ENCODE measurements at places on chromosomes 2 and 18.
A peak's percentile ranks its signal among the peaks of the same experiment; 100 is the strongest.

- no peak for DNase-seq
Observed at GRCh38 chr2:106703161-106703560, 182.8 kb downstream of the ST6GAL2 start.

GRCh38 chr18:44636241-44636640 lies 44.4 kb upstream of the SETBP1 start:
- no peak for DNase-seq

- no peak for DNase-seq
Observed at GRCh38 chr2:144935191-144935590, 415.3 kb upstream of the ZEB2 start.

GRCh38 chr2:190382851-190383250 lies 25.3 kb upstream of the MFSD6 start:
- peak; percentile 71 for DNase-seq

DNA sequence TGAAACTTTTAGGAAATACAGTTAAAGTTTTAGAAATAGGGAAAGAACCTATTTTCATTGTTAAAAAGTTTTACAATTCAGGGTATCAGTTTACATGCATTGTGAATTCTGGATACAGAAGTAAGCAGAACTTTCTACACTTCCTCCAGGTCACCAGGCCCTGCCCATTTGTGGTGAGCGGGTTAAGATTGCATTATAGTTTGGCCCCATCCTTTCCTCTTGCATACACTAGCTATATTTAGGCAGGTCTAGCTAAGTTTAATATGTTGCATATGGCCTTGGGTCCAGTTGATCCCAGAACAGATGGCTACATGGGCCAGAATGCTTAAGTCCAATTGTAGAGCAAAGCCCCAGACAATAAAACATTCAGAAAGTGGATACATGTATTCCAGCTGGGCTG lies 4.8 kb downstream of the VWA3B start:
- no peak for DNase-seq

GRCh38 chr18:13577091-13577697 lies 149.2 kb downstream of the FAM210A start:
- peak; percentile 78 for DNase-seq

DNA sequence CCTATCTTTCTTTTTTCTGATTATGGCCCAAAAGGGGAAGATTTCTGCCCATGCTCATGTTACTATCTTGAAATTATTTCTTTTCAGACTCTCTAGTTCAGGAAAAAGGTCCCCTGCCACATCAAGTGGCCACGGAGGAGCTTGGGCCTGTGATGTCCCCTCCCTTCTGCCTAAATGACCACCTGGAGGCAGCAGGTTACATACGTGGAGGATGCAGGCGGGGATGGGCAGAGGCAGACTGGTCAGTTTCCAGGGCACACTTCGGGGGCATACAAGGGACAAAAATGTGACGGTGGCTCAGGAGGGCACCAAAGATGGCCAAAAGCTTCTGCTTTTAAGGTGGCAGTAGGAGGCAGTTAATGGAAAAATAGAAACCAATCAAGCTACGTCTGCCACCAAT lies 30.7 kb upstream of the STEAP3 start:
- no peak for DNase-seq

GRCh38 chr18:40159141-40160017 lies 1795.7 kb upstream of the PIK3C3 start:
- DNase-seq, result no peak

DNA sequence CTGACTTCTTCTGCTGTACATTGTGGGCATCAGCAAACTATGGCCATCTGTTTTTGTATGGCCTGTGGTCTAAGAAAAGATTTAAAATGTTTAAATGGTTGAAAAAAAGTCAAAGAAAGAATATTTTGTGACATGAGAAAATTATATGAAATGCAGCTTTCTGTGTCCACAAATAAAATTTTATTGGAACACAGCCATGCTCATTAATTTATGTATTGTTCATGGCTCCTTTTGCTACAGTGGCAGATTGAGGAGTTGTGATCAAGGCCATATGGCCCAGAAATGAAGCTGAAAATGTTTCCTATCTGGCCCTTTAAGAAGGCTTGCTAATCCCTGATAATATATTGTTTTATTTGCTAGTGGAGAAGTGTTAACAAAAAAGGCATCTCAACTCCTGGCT lies 162.0 kb downstream of the SLC4A3 start:
- DNase-seq, result no peak

- DNase-seq, result no peak
Observed at GRCh38 chr2:241855888-241856422, 2.7 kb downstream of the PDCD1 start.

DNA sequence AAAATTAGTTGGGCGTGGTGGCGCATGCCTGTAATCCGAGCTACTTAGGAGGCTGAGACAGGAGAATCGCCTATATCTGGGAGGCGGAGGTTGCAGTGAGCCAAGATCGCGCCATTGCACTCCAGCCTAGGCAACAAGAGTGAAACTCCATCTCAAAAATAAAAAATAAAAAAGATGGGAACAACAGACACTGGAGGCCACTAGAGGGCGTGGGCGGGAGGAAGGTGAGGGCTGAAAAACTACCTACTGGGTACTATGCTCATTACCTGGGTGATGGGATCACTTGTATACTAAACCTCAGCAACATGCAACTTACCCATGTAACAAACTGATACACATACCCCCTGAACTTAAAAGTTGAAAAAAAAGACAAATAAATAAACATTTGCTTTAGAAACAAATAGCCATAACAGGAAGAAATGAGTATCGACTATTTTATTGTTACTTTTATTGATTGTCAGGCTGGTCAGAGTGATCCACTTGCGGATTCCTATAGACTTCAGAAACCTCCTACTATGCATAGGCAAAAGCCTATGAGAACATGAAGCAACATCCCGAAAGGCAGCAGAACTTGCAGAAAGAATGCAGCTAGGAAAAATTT lies 61.0 kb downstream of the TMEM163 start:
- DNase-seq, result no peak

DNA sequence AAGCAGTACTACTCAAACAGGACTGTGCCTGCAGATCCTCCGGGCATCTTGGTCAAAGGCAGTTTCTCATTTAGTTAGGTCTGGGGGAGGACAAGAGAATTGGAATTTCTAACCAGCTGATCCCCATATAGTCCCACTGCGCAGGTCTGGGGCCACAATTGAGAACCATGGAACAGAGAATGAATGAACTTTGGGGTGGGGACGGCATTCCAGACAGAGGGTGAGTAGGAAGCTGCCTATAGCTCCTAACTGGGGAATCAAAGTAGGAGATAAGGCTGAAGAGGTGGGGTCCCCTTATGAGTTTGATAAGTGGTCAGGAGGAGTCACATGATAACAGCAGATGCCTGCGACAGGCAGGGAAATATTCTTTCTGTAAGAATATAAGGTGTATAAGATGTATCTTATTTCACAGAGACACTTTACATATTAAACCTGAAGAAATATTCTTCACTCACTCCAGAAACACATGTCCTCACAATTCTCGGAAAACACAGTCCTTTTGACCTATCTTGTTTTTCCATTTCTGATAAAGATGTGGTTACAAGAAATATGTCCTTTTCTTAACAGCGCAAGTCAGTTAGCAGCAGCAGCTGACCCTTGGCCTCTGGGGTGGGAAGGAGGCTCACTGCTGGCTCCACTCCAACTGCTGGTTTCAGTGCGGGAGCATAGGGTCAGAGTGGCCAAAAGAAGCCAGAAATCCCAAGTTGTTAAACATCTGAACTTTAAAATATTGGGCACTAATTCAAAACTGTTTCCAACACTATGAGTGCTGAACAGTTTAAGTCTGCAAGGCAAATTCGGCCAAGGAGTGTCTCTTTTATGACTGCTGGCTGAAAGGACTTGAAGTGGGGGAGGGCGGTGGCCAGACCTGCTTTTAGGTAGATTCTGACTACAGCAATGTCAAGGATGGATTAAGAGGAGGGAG lies 12.6 kb upstream of the TMEM214 start:
- no peak for DNase-seq

- no peak for DNase-seq
Observed at GRCh38 chr18:6341303-6341702, 73.4 kb downstream of the L3MBTL4 start.

- peak; percentile 99 for DNase-seq
Observed at GRCh38 chr2:70190418-70191243, at the start of gene C2orf42. C2orf42 (minus strand) TSS chr2:70191019; CDS start chr2:70181985, 9,034 bp downstream.

GRCh38 chr2:714005-714741 lies 37.0 kb upstream of the TMEM18 start:
- DNase-seq, result peak; percentile 55

GRCh38 chr2:145623136-145623535 lies 1103.2 kb upstream of the ZEB2 start:
- no peak for DNase-seq

GRCh38 chr2:118913131-118913802 lies 28.7 kb upstream of the MARCO start:
- no peak for DNase-seq

DNA sequence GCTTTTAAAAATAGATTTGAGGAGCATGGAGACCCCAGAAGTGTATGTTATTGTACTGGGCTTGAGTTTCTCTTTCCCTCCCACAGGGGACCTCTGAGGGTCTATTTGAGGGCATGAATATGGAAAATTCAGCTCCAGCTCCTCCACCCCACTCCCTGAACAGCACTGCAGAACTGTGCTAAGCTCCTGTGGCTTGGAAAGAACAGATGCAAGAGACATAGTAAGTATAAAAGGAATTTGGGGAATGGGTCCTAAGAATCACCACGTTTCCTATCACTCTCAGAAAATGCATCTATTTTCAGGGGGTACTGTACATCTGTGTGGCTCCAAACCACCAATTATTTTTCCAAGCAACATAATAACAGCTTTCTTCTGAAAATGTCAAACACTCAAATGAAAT lies 416.1 kb downstream of the ZNF521 start:
- DNase-seq, result no peak

- no peak for DNase-seq
Observed at GRCh38 chr18:13534631-13535030, 191.7 kb downstream of the FAM210A start.

GRCh38 chr2:64641599-64641998 lies 12.1 kb downstream of the SERTAD2 start:
- DNase-seq, result no peak

GRCh38 chr2:150480971-150481830 lies 6.3 kb downstream of the RND3 start:
- DNase-seq, result no peak

DNA sequence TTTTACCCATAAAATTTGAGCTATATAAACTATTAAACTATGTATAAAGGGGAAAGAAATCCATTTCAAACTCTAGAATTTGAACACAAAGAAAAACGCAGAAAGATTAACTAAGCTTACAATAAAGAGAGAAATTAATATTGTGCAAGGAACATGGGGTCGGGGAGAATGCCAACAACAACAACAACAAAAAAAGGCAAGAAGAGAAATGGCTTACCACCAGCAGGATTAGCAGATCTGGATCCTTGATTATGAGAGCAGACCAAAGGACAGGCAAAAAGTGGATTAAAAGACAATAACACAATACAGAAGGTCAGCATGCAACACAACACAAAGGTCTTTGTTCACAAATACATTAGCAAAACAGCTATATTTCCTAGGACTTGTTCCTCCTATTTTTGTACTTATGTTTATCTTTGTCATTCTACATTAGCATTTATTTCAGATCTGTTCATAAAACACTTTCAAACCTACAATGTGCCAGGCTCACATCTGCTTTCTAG lies 103.4 kb upstream of the RNU4ATAC start:
- DNase-seq, result no peak

- no peak for DNase-seq
Observed at GRCh38 chr18:48409591-48410094, 460 bp upstream of the ZBTB7C start.

- no peak for DNase-seq
Observed at GRCh38 chr18:11040359-11040758, 109.0 kb downstream of the PIEZO2 start.

DNA sequence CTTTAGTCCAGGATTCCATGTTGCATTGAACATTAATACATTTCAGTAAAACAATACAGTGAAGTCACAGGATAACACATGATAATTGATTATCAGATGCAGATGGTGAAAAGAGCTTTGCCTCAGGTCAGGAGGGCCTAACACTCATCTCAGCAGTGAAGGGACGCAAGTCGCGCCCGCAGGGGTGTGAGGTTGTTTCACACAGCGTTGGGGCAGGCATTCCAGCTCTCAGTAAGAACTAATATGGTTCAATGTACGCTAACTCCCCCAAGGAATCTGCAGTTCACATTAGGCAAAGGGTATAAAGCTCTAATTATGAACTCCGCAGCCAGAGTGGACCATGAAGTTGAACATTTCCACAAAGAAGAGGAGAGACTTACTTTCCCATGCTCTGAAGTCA lies 53.1 kb upstream of the ATL2 start:
- no peak for DNase-seq

- DNase-seq, result no peak
Observed at GRCh38 chr2:191265311-191266170, 20.3 kb downstream of the MYO1B start.

- DNase-seq, result no peak
Observed at GRCh38 chr18:58452454-58453166, 176.3 kb downstream of the ALPK2 start.

DNA sequence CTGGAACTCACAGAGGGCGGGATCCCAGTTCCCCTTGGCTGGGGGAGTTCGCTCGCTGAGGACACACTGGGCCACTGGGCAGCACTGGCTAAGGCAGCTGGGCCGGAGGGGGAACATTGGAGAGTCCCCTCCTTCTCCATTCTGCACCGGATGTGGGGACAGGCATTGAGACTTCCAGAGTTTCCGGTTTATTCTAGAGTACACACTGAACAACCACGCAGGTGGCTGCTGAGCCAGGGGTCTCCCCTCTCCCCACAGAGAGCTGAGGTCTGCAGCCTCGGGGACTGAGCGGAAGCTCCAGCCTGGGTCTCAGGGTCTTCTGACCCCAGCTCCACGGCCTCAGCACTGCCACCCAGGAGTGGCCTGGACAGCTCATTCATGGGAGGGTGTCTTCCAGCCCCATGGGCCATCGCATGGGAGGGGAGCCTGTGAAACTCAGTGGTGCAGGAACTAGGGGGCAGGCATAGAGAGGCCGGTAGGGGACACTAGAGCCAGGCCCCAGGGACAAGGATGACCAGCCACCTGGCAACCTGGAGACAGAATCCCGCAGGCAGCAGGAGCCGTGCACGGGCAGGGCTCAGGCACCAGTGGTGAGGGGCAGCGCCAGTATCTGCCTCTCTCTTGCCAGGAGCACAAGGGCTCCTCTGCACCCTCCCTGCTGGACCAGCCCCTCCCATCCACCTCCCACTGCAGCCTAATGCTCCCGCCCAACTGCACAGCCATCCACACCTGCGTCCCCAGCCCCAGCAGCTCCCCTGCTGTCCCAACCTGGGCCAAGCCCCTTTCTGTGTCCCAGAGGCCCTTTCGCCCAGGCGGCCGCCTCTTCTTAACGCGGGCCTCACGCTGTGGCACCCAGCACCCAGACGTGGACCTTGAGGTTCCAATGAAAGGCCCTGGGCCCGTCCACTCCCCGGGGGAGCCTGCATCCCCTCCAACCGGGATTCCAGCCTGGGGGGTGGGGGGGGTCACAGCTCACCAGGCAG lies 45.1 kb upstream of the GPC1 start:
- DNase-seq, result no peak

GRCh38 chr2:10022445-10022844 lies 20.9 kb upstream of the KLF11 start:
- DNase-seq, result no peak

GRCh38 chr2:15986068-15986560 lies 45.8 kb downstream of the MYCN start:
- no peak for DNase-seq

GRCh38 chr2:99863236-99863902 lies 279.0 kb downstream of the AFF3 start:
- DNase-seq, result no peak

GRCh38 chr2:229226382-229226781 lies 44.7 kb downstream of the PID1 start:
- no peak for DNase-seq

GRCh38 chr2:197273485-197273884 lies 37.1 kb downstream of the ANKRD44 start:
- no peak for DNase-seq

- no peak for DNase-seq
Observed at GRCh38 chr18:57737400-57738060, 65.6 kb downstream of the ATP8B1 start.
